Activated CD8-positive, alpha-beta memory T cell treated with anti-CD3 and anti-CD28 coated beads, Interleukin-2, amount 50 U/mL, for 48 hours (primary cell): ENCODE measurements at places on chromosomes 1 and 21.
A peak's percentile ranks its signal among the peaks of the same experiment; 100 is the strongest.

- DNase-seq = no peak
Measured at GRCh38 chr1:2859219-2859880, 57.9 kb upstream of the TTC34 start.

DNA sequence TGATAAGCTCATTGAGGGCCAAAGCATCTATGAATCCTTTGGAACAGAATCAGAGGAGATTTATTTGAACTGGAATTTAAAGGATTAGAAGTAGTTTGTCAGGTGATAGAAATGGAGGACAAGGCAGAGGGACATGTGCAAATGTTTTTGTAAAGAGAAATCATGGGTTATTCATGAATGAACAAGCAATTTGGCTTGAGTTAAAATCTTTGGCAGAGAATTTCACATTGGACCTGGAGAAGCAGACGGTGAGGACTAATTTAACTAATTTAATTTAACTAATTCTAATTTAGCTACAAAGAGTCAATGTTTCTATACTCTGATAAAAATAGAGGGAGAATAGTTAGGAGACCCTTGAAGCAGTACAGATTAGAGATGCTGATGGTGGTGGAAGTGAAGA lies 36.3 kb downstream of the SNX7 start:
- no peak for DNase-seq

DNA sequence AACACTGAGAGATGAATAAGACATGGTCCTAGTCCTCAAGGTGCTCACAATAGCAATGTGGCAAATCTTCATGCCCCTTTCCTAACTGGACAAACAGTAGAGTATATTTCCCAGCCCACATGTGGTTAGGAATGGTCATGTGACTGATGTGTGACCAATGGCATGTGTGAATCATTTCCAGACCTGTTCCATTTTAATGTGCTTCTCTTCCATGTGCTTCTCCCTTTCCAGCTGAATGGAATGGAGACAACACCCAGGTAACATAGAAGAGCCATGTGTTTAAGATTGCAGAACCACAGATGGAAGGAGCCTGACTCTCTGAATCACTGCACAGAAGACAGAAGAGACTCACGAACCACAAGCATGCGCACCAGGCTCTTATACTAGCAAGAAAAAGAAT lies 409.9 kb upstream of the NFIA start:
- DNase-seq = no peak

DNA sequence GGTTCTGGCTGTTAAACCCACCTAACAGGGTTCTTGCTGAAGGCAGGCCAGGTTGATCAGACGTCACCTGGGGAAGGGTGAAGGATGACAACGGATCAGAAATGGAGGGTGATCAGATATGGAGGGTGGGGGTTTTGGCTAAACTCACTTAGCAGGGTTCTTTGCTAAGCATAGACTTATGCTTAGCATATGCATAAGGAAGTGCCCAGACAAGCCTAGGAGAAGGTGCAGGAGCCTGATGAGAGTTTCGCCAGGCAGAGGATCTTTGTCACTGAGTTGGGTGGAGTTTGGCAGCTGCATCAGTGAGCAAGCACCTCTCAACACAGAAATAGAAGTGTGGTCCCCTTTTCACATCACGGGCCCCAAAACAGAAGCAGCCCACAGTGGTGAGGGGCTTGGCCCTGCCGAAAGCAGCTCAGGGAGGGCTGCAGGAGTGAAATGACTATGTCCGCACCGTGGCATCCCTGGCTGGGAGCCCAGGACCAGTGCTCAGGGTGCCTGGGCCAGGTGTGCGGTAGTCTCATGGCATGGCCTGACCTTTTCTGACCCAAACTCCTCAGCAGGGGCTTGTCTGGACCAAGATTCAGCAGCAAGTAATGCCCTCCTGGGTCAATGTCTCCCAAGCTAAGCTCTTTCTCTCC lies 101.6 kb downstream of the AJAP1 start:
- no peak for DNase-seq

DNA sequence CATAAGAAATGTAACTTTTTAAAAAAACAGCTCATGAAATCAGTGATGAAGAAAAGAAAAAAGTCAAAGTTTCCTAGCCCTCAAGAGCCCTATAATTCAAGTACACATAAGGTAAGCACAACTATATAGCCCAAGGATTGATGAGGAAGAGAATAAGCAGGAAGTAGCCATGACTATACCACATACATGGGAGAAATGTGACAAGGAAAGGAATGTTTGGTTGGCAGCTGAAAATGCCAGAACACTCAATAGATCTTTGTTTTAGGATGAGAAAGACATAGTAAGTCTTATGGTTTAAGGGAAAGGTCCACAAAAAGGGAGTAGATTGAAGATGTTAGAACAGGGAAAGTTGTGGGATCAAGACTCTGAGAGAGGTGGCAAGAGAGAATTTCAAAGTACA lies 5.7 kb downstream of the DOCK7 start:
- no peak for DNase-seq

DNA sequence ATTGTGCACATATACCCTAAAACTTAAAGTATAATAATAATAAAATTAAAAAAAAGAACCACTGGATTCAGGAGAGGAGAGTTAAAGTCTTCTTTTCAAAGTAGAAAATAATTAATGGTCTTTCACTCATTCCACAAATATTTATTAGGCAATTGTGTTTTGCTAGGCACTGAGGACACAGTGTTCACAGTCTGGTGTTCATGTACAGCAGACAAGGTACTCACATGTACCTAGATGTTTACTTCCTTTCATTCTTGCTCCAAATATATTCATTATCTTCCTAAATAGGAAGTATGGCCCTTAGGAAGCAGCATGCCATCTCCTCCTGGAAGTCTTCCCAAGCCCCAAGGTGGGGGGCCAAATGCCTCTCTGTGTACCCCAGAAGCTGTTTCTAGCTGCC lies 265.0 kb downstream of the NPHP4 start:
- DNase-seq = no peak

- no peak for DNase-seq
Measured at GRCh38 chr1:246748867-246749266, 24.7 kb downstream of the SCCPDH start.

- no peak for DNase-seq
Measured at GRCh38 chr1:119738100-119738720, 26.5 kb downstream of the PHGDH start.

DNA sequence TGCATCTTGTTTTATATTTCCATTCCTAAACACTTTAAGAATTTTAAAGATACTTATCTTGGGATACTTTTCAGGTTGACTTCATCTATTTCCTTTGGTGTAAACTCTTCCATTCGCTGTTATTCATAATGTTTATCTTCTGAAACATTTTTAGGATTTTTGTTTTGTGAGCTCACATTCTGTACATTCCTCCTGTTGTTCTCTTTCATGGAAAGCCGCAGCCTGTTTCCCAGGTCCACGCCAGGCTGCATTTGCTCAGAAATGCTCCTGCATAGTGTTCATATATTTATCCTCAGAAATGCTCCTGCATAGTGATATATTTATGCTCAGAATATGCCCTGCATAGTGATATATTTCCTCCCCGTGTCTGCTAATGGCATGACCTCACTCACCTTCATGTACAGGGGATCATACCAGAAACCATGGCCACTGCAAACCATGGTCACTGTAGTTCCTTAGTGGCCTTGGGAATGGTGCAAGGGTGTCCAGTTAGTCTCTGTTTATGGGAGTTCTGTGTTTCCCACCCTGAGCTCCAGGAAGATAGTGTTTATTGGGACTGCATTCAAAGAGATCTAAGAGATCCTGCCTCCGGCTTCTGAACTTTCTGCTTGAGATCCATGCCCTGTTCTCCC lies 153.9 kb upstream of the GREM2 start:
- no peak for DNase-seq

DNA sequence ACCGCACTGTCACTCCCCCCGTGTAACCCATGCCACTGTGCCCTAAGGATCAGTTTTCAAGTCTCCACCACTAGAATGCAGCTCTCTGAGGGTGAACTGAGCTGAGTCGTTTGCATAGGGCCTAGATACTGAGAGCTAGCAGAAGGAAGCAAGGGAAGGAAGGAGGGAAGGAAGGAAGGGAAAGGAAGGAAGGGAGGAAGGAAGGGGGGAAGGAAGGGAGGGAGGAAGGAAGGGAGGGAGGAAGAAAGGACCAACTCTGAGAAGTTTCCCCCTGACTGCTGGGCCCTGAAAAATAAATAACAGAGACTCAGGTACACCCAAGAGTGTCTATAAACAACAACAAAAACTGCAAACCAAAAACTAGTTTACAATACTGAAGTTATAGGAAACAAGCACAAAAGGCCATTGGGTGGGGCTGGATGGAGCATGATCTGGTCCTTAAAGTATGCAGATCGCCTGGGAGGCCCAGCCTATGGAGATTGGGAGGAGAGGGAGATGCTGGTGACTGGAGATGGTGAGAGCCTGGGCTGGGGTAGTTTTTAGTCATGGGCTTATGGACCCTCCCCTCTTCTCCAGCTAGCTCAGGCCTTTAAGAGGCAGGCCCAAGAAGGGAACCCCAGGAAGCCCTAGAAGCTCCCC lies 1.7 kb upstream of the MRPS15 start:
- DNase-seq = no peak

- DNase-seq = peak; percentile 46
Measured at GRCh38 chr1:41557751-41558455, 73.4 kb upstream of the EDN2 start.

DNA sequence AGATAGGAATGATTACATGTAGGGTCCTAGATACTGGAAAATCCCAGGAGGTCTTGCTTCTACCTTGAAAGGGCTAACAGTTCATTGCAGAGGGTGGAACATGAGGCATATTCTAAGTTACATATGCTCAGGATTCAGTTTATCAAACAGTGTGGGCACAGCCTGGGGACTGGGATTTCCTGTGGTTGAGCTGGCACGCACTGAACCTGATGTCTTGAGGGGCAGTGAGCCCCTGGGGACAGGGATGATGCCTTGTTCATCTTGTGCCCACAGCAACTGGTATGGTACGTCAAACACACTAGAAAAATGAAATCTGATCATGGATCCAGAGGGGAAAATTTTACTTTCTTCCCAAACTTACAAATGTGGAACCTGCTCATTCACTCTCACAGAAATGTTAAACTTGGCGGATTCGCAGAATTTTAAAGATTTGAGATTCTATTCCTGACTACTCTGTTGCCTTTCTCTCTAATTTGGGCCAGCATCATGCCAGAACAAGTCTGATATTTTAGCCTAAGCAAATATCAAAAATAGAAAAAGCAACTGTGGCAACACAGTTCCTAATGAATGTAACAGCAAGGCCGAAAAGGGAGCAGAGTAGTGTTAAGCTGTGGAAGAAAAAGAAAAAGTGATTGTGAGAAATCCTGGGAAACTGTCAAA lies 68.2 kb upstream of the COL24A1 start:
- DNase-seq = no peak

DNA sequence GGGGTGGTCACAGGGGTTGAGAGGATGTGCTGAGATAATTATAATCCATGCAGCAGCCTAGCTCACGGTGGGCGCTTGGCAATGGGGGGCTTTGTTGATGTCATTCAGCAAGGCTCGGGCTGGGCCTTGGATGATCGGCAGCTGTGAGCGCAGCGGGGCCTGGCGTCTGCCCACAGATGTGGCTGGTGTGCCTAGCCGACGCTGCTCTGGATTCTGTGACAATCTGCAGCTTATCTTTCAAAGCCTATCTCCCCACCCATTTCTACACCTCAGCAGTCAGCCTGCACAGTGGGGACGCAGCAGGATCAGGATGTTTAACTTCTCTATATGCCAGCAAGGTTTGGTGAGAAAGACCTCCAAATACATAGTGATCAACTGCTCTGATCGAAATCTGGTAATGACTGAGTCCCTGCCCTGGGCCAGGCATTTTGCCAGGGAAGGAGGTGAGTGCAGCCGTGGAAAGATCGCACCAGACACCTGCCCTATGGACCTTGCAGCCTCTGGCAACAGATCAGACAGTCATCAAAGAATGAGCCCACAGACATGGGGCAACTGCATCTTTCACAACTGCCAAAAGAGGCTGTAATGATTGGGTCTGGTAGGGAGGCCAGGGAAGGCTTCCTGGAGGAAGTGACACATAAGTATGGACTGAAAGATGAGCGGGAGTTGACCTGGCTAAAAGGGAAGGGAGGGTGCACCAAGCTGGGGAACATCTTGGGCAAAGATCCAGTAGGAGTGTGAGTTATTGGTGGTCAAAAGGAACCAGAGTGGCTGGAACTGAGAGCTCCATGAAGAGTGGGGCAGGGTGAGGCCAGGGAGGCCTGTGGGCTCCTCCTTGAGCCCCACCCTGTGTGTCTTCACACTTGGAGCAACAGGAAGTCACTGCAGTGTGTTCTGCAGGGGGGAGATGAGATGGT lies 35.3 kb downstream of the EPHB2 start:
- no peak for DNase-seq

GRCh38 chr1:65423884-65424572 lies 3.6 kb downstream of the LEPR start:
- DNase-seq = no peak

DNA sequence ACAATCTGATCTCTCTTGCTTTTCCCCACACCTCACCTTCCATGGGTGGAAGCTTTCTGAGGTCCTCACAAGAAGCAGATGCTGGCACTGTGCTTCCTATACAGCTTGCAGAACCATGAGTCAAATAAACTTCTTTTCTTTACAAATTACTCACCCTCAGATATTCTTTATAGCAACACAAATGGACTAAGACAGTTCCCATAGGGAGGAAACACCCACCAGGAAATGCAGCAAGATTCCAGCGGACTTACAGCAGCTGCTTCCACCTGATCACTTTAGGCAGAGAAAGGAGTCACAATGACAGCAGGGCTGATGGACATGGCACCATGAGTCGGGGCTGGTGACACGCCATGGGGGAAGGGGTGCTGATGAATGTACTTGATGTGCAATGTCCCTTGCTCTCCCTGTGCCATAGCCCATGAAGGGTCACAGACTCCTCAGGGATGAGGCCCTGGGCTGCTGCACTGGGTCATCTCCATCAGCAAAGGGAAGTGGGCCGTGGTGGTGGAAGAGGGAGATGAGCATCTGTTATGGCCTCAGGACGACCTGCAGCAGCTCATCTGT lies 53.9 kb downstream of the PRSS38 start:
- peak; percentile 45 for DNase-seq

DNA sequence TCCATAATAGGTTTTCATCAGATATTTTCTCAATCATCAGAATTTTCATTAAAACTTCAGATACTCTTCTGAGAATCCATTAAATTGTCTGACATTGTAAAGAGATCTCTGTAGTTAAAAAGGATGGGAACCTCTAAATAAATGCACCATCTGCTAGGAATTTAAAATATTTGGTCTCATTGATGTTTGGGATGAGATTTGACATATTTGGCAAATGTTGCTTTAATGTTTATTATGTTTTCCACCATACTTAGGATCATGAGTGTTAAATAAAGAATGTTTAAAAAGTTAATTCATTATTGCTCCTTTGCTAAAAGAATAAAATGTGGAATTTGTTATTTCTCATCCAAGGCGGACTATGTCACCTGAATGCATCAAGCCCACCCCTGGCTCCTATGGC lies 85.5 kb upstream of the VANGL1 start:
- DNase-seq = no peak
